ENCODE measurements at places on chromosomes 5 and 9.

DNA sequence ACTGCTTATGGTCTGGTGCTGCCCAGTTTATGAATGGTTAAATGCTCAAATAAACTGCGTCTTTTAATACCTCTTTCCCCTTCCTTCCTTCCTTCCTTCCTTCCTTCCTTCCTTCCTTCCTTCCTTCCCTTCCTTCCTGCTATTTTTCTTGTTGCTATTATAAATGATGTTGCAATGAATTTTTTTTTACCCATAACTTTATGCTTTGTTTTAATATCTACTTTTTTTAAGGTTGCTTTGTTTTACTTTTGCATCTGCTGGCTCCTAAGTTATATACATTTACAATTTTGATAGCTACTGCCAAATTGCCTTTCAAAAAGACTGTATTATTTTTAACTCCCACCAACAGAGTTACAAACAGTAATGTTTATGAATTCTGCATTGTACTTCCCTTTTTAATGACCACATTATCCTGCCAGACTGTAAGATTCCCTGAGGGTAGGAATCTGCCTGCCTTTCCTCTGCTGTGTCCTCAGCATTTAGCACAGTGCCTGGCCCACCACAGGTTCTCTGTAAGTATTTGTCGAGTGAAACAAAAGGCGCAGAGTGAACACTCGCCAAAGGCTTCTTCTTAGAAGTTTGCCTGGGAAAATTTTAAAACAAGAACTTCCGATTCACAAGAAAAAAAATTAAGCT lies 36.9 kb downstream of the KIF4B start:
- DNase-seq, result no peak

GRCh38 chr9:83069651-83070050 lies 6.7 kb upstream of the RASEF start:
- no peak for DNase-seq

- no peak for DNase-seq
These were observed 159.6 kb downstream of the IRX2 start for GRCh38 chr5:2591777-2592453.

DNA sequence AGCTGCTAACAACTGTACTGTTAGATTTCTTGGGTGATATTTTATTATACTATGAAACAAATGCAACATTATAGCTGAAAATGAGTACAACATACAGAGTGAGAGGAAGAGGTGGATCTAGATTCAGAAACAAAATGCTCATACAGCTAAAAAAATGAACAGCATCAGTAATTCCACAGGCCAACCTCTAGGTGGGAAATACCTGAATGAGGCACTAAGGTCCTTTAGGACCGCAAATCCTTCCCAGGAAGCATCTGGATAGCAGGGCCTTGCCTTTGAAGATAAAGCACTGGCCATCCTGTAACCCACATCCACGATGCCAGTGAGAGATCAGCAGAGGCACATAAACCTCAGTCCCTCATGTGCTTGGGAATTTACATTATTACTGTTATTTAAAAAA lies 310.8 kb downstream of the YTHDC2 start:
- no peak for DNase-seq

GRCh38 chr9:71941060-71941568 lies 29.7 kb downstream of the C9orf85 start:
- DNase-seq, result no peak

DNA sequence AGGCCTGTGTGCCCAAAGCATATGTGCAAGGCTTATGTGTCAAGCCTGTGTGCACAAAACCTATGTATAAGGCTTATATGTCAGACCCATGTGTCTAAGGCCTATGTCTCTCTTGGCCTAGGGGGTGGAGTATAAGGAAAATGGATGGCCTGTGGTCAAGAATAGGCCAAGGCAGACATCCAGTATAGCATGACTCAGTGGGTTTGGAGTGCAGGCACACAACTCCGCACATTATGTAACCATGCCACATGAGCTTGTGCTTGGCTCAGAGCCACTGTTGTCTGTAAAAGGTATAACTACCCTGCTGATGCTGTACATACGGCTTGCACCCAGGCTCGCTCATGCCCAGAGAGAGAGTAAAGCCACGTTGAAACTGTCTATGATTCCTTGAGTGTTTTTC lies 626.4 kb upstream of the NUDT12 start:
- no peak for DNase-seq

- no peak for DNase-seq
These were observed 418.5 kb upstream of the RORB start for GRCh38 chr9:74078647-74079046.

- DNase-seq, result no peak
These were observed 143.5 kb downstream of the GHR start for GRCh38 chr5:42566652-42567295.
